ENCODE measurements at places on chromosomes 4 and X. TPM values are rescaled to one million over a fixed set of nuclear protein-coding genes. Genes with fewer than 3 reads are reported as not detected.

The UGT2B28 gene
- not detected for total RNA-seq

The MFAP3L gene
- 8.0 TPM for total RNA-seq

The DCAF4L1 gene
- 0.36 TPM for total RNA-seq

The AADAT gene
- total RNA-seq: 3.6 TPM

The MAGEA4 gene
- not detected for total RNA-seq

The ODAPH gene
- not detected for total RNA-seq

The GATA1 gene
- not detected for total RNA-seq

The GRIPAP1 gene
- 36.5 TPM for total RNA-seq

The MXRA5 gene
- total RNA-seq: 0.34 TPM

The ADAM29 gene
- total RNA-seq: not detected

The VCX3A gene
- not detected for total RNA-seq

Data from nasal cavity respiratory epithelium epithelial cell of viscerocranial mucosa (primary cell).